ENCODE measurements at places on chromosomes 5 and 9.

- no peak for DNase-seq
These were observed 691.2 kb upstream of the CDH6 start for GRCh38 chr5:30502277-30502676.

DNA sequence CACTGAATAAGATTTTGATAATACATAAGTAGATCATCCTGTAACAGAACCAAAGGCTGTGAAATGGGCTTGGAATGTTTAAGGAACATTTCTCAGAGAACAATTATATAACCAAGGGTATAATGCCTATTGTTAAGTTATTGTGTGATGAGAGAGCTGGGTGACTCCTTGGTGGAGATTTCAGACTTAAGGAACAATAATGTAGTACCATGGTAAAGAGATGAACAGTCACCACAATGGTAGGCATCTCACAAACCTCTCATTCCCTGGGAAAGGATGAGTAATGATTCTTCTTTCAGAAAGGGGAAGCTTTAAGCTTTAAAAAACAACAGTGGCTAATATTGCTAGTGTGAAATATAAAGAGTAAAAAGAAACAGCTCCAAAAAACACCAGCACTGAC lies 147.4 kb downstream of the TRIM36 start:
- no peak for DNase-seq

DNA sequence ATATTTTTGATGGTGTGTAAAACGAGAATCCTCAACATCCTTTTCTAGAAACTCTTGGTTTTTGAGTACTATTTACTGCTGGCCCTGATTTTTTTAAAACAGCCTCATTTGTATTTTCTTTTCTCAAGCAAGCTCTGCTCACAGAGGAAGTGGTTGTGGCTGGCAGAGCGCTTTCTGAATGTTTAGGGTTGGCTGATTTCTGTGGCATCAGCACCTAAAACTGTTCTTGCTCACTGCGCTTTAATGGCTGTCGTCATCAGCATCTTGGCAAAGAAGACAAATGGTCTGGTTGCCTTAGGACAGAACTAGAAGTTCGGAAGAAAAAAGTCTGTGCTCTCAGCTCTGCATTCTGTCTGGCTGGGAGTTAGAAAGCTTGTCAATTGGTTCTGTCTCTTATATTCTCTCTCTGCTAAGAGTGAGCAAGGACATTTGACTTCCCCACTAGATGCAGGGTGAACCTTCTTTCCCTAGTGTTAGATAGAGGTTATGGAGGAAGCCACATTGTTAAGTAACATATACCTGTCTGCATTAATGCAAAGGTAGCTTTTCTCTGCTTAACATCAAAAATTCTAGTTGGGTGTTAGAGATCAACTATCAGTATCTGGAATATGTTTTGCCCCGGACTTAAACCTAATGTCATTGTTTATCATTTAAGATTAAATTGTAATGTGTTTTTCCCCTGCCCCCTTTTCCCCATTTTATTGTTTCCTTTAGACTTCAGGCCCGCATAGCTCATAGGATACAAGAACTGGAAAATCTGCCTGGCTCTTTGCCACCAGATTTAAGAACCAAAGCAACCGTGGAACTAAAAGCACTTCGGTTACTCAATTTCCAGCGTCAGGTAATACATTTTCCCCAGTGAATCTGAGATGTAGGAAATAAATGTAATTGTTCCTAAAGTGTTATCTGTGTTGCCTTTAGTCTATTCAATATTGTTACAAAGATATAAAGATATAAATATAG lies 39.0 kb downstream of the SMARCA2 start:
- peak; percentile 33 for DNase-seq

GRCh38 chr9:98402019-98402840 lies 146.8 kb upstream of the TBC1D2 start:
- DNase-seq, result no peak

GRCh38 chr9:76417394-76417793 lies 23.2 kb upstream of the RFK start:
- no peak for DNase-seq

GRCh38 chr5:181099602-181100086 lies 31.3 kb downstream of the OR2V1 start:
- no peak for DNase-seq

GRCh38 chr9:91120200-91120599 lies 241.5 kb downstream of the AUH start:
- DNase-seq, result no peak

- DNase-seq, result no peak
These were observed 334.1 kb downstream of the RFX3 start for GRCh38 chr9:3191715-3192114.

- DNase-seq, result no peak
These were observed 70.8 kb upstream of the GPR151 start for GRCh38 chr5:146586752-146587151.

- DNase-seq, result no peak
These were observed 156.4 kb upstream of the ELL2 start for GRCh38 chr5:96117771-96118651.

DNA sequence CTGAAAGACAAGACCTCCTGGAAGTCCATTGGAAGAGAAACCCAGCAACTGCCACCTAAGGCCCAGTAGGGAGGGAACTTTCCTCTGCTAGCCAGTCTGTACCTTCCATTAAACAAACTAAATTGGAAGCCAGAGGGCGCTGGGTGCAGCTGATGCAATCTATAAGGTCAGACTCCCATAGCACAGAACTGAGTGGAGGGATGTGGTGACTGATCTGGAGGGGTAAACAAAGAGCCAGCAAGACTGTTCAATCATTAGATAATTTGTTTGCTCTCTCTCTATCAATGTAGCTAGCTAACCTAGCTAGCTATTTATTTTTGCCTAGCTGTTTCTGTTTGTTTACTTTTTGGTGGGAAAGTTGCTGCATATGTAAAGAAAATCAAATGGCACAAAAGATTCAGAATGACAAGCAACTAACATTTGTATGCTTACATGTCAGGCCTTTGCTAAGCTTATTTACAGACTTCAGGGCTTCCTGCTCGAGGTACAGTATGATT lies 291.8 kb upstream of the DAB2 start:
- no peak for DNase-seq

DNA sequence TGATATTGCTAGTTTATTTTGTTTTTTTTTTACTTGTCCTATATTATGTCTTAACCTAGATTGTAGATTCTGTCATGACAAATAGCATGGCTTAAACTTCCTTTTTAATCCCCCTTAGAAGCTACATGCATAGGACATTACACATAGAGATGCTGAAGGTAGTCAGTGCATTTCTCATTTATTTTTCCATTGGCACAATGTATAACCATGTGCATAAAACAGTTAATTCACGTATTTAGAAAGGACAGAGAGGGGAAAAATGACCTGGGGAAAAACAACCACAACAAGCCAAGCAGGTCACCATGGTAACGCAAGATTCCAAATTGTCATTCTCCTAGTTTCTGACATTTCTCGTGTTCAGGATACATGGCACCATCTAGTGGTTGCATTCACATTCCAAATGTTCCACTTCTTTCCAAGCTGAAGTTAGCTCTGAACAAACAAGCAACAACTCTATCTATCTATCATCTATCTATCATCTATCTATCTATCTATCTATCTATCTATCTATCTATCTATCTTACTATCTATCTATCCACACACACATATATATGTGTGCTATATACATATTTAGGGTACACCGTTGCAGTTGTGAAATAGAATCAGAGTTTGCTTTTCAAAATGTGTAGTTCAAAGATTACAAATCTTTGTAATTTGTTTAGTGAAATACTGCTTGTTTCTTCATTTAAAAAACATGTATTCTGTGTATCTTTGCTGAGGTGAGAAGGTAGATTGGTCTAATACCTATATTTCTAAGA lies 487.2 kb upstream of the ST8SIA4 start:
- DNase-seq, result no peak

Data from stimulated activated CD8-positive, alpha-beta memory T cell treated with anti-CD3 and anti-CD28 coated beads, Interleukin-15, amount 100 ng/mL, for 1 hour (primary cell).